Caco-2 (cell line): ENCODE measurements at places on chromosomes 4 and X. TPM values are rescaled to one million over a fixed set of nuclear protein-coding genes. Genes with fewer than 3 reads are reported as not detected.

The GNRHR gene
- not detected in 2 replicates for total RNA-seq

The PRRG3 gene
- total RNA-seq, result not detected in 2 replicates

The QRFPR gene
- not detected in 2 replicates for total RNA-seq

The KIAA1210 gene
- not detected in 2 replicates for total RNA-seq

The HERC5 gene
- total RNA-seq, result 5.6 and 6.8 TPM in 2 replicates

GRCh38 chr4:70640192-70640591 is 11.6 kb downstream of the ENAM start:
- DNase-seq, result no peak
- H3K4me1 ChIP-seq, result no peaks in the 10 kb centered on the region
- no peak overlapping the region for H3K4me3 ChIP-seq
- H3K36me3 ChIP-seq, result no peaks in the 10 kb centered on the region
- no peak overlapping the region for H3K27ac ChIP-seq

- H3K4me1 ChIP-seq, result peaks cover 25% of the 10 kb centered on the region
- no peaks in the 10 kb centered on the region for H3K27me3 ChIP-seq
- H3K27ac ChIP-seq, result no peak overlapping the region
- H3K4me3 ChIP-seq, result no peak overlapping the region
- no peak for DNase-seq
- no peaks in the 10 kb centered on the region for H3K36me3 ChIP-seq
Measured at GRCh38 chrX:63918611-63919010, 133.6 kb upstream of the ARHGEF9 start.

DNA sequence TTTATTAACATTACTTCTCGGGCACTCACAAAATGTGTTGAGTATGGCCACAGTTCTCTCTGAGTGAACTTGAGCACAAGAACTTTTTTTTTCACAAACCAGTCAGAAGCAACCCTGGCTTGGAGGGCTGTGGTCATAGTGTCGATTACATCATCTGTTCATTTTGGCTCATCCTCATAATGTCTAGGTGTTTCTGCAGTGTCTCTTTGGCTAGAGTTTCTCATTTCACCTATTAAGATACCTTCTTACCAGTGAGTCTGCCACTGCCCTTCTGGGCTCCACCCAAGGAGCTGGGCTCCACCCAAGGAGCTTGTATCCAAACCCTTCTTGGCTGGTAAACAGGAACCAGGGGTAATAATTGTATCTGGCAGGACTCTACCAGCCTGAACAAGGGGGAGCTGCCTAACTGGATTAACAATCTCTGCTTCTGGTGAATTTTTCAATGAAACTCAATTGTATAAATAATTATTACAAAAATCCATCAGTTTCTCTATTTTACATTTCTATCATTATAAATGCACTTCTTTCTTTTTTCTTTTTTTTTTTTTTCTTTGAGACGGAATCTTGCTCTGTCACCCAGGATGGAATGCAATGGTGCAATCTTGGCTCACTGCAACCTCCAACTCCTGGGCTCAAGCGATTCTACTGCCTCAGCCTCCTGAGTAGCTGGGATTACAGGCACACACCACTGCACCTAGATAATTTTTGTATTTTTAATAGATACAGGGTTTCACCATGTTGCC is 667.7 kb upstream of the SLIT2 start:
- no peak overlapping the region for H3K4me3 ChIP-seq
- no peak overlapping the region for H3K27ac ChIP-seq
- no peaks in the 10 kb centered on the region for H3K4me1 ChIP-seq
- no peaks in the 10 kb centered on the region for H3K36me3 ChIP-seq
- DNase-seq, result no peak
- no peaks in the 10 kb centered on the region for H3K27me3 ChIP-seq

The AMTN gene
- not detected in 2 replicates for total RNA-seq

DNA sequence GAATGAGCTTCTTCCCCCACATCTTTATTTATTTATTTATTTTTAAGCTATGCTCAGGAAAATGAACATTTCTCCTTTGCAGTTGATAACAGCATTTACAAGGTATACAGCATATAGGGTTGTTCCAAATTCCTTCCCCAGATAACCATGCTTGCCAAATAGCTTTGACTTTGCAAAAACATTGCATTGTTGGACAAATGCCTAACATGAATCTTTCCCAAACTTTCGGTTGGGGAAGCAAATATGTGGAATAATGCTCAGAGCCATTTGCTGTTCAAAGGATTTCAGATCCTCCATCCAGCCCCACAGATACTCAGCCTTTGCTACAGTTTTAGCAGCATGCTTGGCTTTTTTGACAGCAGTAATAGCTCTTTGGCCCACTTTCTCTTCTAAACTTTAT is 127.2 kb upstream of the AGA start:
- no peaks in the 10 kb centered on the region for H3K4me1 ChIP-seq
- no peak overlapping the region for H3K4me3 ChIP-seq
- H3K36me3 ChIP-seq, result no peaks in the 10 kb centered on the region
- H3K27me3 ChIP-seq, result no peaks in the 10 kb centered on the region

GRCh38 chr4:145351162-145351561 is 130.5 kb upstream of the SMAD1 start:
- H3K4me3 ChIP-seq, result no peak overlapping the region
- no peaks in the 10 kb centered on the region for H3K27me3 ChIP-seq
- H3K27ac ChIP-seq, result no peak overlapping the region

DNA sequence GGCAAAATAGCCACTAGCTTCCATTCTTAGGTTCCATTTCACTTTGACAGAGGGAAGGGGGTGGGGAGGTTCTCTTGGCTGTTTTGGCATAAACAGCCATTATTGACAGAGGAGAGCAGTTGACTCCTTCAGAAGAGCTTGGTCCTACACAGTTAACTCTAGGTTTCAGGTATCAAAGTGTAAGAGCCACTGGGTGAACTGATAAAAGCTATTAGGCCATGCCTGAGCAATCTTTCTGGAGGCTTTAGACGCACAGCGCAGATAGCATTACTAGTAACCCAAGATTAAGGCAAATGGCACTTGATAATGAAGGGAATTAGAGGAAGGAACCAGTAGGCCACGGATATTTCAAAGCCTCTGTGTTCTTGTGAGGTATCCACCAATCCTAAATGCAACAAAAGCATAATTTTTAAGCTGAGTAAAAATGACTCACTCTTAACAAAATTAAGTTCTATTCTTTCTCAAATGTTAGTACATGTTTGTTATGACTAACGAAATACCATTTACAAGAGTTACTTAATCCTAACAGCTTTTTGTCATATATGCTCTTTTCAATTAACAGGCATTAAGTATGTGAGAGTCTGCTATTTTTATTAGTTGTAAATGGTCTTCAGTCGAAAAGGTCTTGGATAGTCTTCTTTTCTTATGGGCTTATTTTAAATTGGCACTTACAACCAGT is 53.6 kb downstream of the SLC7A11 start:
- no peaks in the 10 kb centered on the region for H3K27me3 ChIP-seq
- no peak overlapping the region for H3K27ac ChIP-seq
- H3K4me1 ChIP-seq, result no peaks in the 10 kb centered on the region
- DNase-seq, result no peak

The PLP1 gene
- 3.4 and 3.6 TPM in 2 replicates for total RNA-seq

GRCh38 chr4:141155586-141155985 is 22.3 kb upstream of the RNF150 start:
- H3K4me1 ChIP-seq, result no peaks in the 10 kb centered on the region
- DNase-seq, result no peak
- H3K27me3 ChIP-seq, result no peaks in the 10 kb centered on the region
- H3K36me3 ChIP-seq, result no peaks in the 10 kb centered on the region
- H3K4me3 ChIP-seq, result no peak overlapping the region
- H3K27ac ChIP-seq, result no peak overlapping the region

The ASIC5 gene
- not detected in 2 replicates for total RNA-seq
